CD4-positive, alpha-beta T cell (primary cell): ENCODE measurements at places on chromosomes 7 and 10. TPM values are rescaled to one million over a fixed set of nuclear protein-coding genes. Genes with fewer than 3 reads are reported as not detected.

The PSMA2 gene
- total RNA-seq: 41.0 TPM

- no peak for DNase-seq
Measured at GRCh38 chr10:113347508-113347907, 205.3 kb upstream of the HABP2 start.

GRCh38 chr7:56218510-56218909 lies 102.3 kb upstream of the NUPR2 start:
- DNase-seq: no peak

The TFR2 gene
- 2.3 TPM for total RNA-seq

The ASB10 gene
- total RNA-seq: not detected

DNA sequence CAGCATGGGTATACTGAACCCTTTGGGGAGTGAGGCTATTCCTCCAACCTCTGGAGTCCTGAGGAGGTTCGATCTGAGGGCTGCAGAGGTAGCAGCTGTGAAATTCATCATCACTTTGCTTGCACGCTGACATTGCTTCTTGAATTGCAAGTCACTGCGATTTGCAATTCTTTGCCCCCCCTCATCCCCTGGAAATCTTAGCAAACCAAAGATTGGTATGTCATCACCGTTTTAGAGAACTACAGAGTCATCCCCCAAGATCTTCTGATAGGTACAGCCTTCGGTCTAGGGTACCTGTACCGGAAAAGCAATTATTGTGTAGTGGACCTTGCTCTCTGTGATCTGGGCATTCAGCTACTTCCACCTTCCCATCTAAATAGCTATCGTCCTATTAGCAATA lies 192.6 kb downstream of the KLF6 start:
- DNase-seq: no peak

DNA sequence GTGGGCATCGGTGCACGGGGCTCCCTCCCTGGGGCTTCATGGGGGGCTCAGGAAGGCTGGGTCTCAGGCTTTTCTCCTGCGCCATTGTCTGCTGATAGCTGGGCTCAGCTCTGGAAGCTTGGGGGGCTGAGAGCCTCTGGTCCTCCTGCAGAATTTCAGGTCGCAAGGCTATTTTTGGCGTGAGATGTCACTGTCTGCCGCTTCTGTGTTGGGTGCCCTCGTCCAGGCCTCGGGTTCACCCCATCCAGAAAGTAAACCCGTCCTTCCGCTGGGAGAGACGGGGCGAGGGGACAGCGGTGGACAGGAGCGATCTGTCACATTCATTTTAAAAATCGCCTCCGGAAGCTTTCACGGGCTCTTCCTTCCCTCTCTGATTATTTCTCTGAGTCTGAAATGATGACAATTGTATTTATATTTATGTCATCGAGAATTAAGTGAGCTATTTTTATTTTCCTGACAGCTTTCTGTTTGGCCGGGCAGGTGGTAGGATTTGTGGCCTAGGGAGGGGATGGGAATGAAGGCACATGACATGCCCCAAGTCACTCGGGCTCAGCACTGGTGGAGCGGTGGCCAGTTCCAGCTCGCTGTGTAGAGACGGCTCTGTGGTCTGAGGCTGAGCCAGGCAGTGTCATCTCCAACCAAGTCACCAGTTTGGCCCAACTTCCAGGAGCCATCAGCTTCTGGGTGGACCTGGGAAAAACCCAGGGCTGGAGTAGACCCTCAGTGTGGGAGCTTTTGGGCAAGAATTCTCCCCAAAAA lies 40.7 kb upstream of the AP5Z1 start:
- no peak for DNase-seq

DNA sequence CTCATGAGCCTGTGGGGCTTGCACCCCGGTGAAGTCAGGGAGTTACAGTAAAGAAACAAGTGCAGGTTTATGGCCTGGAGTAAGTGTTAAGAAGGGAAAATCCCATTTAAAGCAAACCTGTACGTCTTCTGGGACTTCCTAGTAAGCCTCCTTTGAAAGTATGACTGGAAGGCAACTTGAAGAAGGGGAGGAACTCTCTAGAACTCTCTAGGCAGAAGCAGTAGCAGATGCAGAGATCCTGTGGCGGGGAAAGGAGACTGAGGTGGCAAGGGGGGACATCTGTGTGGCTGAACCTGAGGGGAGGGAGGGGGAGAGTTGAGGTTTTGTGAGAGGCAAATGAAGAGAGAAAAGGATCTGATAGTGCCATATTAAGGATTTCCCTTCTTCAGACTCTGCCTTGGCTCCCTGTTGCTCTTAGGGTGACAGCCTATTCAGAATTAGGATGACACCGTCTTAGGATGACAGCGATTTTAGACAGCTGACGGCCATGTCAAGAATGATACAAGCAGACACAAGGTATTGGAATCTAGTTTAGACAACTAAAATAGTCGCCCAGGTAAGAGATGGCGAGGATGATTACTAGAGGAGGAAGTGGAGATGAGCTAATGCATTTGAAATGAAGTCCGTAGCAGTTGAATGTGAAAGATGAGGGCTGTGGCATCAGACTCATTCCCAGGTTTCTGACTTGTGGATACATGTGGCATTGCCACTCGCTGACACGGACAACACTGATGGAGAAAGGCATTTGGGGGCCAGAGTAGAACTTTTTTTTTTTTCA lies 29.0 kb downstream of the CUL1 start:
- DNase-seq: no peak

GRCh38 chr10:132810807-132811700 lies 25.1 kb upstream of the NKX6-2 start:
- DNase-seq: no peak

The CLEC5A gene
- not detected for total RNA-seq

GRCh38 chr7:100799037-100799896 lies 28.1 kb downstream of the EPHB4 start:
- DNase-seq: peak; percentile 24

DNA sequence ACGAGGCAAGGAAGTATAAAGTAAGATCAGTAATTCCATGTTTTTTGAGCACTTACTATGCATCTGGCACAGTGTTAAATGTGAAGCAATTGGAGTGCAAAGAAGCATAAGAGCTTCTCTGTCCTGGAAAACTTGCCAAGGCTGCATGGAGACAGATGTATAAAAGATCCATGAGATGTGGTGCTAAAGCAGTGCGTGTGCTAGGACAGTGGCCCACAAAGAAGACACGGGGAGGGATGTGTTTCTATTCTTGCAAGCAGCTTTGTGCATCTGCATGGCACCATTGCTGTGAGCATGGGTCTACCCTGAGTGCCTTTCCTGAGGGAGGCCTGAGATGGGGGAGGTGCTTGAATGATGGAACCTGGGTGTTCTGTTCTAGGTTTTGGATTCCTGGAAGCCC lies 5.1 kb upstream of the CDHR3 start:
- DNase-seq: no peak

The ANXA8 gene
- not detected for total RNA-seq
